ENCODE measurements at places on chromosomes 5 and 9.

- no peak for DNase-seq
Measured at GRCh38 chr5:139046551-139046950, 151.6 kb downstream of the SIL1 start.

DNA sequence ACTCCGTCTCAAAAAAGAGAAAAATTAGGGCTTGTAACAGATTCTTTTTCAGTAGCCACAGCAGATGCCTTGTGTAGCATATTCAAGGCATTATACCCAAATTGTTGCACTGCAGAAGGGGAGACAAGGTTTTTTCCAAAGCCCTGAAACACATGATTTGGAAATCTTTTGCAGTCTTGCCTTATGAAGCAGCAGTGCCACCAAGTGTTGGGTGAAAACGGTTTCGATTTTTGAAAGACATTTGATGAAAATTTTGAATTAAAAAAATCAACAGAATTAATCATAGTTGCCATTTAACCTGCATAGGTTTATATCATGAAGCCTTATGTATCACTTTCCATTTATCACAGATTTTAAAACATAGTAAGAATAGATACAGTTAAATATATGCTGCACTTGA is 479.5 kb downstream of the TAF11L14 start:
- DNase-seq, result no peak

GRCh38 chr9:2955575-2955974 is 111.7 kb upstream of the PUM3 start:
- no peak for DNase-seq

GRCh38 chr5:150632305-150633160 is 7.9 kb upstream of the SYNPO start:
- no peak for DNase-seq

DNA sequence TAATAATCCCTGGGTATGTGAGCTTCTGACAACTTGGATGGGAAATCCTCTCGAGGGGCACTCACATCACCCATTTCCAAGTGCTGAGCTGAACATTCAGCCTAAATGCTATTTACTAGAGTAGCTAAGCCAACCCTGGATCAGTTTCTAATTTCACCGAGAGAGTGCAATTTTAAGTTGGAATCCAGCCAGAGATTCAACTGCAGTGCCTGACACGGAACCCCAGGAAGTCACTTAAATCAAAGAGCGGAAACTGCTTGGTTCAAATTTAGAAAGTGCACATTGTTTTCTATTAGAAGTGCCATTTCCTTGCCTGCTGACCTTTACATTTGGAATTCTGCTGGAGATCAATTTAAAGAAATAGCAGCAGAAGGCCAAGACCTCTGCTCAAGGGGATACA is 8.8 kb downstream of the SPRY4 start:
- no peak for DNase-seq

GRCh38 chr9:5714501-5715401 is 85.8 kb downstream of the RIC1 start:
- no peak for DNase-seq

DNA sequence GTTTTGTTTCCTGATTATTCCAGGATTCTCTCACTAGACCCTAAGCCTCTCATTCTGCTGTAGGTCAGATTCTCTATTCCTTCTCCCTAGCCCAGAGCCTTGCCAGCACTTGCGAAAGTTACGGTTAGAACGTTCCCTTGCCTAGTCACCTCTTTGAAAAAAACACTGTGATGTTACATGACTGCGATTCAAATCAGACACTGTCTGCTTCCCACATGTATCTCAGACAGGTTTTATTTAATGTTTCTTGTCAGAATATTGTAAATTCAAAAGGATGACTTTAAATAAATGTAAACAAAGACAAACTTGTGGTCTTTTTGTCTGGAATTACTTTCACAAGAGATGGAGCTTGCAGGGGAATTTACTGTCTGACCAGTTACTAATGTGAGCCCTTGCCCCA is 116.5 kb upstream of the OTULINL start:
- no peak for DNase-seq
